ENCODE measurements at places on chromosomes 2 and 18.

DNA sequence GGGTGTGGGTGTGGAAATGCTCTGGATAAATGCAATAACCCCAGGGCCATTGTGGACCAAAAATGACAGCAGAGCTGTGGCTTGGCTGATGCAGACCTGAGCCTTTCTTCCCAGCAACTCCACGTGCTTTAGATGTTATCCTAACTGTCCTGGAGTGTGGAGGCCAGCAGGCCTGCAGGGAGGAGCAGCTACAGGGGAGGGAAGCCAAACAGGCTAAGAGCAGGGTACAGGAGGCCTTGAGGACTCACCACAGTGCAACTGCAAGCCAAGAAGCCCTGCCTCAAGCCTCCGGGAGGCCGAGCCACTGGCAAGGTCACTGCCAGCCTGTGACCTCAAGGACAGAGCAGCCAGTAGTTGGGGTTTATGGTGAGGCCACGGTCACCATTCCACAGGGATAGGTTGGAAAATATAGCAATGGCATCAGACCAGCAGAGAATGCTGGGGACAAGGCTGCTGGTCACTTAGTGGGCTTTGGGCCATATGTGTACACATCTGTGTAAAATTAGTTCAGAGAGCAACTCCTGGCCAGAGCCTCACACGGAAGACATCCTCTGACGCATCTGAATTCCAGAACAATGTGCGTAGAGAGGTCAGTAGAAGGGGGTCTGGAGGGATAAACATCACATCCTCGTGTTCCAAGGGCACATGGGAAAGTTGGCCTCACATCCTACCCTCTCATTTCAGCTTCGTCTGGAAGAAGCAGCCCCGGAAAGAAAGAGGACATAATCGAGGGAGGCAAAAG is 76.2 kb upstream of the UPP2 start:
- DNase-seq = no peak

- no peak for DNase-seq
Measured at GRCh38 chr18:73812423-73812822, 335.2 kb downstream of the FBXO15 start.

DNA sequence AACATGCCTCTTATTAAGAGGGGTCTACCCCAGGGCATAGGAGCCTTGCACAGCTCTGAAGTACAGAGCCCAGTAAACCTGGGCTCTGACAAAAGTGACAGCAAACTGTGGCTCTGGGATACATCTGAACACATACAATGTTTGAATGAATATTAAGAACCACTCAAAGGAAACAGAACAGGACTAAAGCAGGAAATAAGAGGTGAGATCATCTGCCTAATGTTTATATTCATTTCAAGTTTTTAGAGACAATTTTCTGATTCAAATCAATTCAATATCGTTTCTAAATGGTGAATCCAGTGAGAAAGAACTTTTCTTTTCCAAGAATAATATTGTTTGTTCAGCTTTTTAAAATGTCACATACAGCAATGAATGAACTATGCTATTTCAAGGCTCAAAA is 136.7 kb upstream of the CAVIN2 start:
- DNase-seq = no peak

GRCh38 chr2:42618116-42618515 is 49.7 kb downstream of the MTA3 start:
- no peak for DNase-seq

DNA sequence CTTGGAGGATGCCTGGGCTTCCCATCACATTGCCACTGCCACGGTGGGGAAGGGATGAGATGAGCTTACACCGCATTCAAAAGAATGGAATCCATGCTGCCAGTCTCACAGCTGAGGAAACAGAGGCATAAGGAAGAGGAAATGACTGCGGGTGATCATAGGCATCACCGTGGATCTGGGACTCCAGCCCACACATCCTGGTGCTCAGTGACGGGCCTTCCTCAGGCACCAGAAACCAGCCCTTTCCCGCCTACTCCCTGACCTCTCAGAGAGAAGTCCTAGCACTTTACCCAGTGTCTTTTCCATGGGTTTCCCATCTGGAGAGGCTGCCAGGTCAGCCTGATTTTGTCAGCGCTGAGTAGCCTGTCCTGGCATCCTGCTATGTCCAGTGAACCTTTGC is 5.3 kb upstream of the PLB1 start:
- no peak for DNase-seq

DNA sequence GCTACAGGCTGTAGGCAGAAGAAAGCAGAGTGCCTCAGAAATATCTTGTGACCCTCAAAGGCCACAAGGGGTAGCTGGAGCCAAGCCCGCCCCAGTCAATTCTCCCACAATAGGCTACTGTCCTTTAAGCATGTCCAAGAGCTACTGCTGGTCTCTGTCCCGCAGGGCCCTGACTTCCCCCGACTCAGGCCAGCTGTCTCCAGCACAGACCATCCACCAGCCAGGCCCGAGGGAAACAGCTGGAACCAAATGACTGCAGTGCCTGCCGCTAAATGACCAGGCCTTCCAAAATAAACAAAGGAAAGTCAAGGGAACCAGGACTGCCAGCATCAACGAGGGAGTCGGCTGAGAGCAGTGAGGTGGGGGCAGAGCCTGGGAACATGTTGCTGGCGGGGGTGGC is 36.7 kb downstream of the MCFD2 start:
- no peak for DNase-seq

DNA sequence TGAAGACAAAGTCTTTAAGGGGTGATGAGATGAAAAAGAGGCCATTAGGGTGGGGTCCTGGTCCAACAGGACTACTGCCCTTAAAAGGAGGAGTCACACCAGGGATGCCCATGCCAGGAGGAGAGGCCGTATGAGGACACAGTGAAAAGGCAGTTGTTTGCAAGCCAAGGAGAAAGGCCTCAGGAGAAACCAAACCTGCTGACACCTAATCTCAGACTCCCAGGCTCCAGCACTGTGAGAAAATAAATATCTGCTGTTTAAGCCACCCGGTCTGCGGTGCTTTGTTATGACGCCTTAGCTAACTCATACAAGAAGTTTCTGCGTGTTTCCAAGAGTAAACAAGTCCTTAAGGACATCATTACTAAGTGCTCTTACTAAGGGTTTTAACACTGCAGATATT is 93.6 kb downstream of the DNER start:
- no peak for DNase-seq

Measured in NCI-H1436 treated with DMSO at 0.1 percent for 48 hours (cell line).